SJSA1 (cell line): ENCODE measurements at places on chromosomes 12 and 14. TPM values are rescaled to one million over a fixed set of nuclear protein-coding genes. Genes with fewer than 3 reads are reported as not detected.

GRCh38 chr14:32567543-32568384 is 238.7 kb downstream of the AKAP6 start:
- DNase-seq: no peak

GRCh38 chr14:97177016-97177415 is 379.8 kb downstream of the VRK1 start:
- peak; percentile 5 for DNase-seq

The OR11G2 gene
- not detected in 2 replicates for total RNA-seq

- no peak for DNase-seq
Observed at GRCh38 chr14:100729982-100730381, 3.3 kb downstream of the DLK1 start.

DNA sequence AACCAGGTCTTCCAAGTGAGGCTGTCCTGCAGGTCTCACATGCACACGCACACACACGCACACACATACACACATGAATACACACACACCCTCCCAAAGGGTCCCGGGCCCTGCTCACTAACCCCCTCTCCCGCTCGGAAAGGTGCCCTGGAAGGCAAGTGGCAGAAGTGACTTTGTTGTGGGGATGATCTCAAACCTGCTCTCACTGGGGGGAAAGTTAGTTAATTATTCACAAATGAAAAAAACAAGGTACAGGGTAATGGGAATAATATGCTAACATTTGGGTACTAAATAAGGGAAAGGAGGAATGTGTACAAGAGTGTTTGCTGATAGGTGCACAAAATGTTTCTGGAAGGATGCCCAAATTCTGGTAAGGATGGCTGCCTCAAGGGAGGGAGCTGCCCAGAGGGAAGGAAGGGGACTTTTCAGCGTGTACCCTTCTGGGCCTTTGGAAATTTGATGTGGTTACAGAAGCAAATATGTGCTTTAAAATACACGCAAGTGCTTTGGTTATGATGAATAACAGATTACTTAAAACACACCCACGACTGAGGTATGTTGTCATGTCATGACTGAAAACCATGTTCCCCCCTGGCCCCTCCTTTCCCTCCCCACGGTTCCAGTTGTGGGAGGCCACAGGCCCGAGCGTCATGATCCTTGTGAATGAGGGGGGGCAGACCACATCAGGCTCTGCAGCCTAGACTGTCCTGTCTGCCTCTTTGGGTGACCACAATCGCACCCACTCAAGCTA is 43.3 kb upstream of the PLEKHG6 start:
- DNase-seq: no peak

The GPRC5A gene
- total RNA-seq: 1.6 and 2.8 TPM in 2 replicates

The SERPINA9 gene
- not detected in 2 replicates for total RNA-seq

GRCh38 chr14:92489394-92490238 is 24.0 kb upstream of the RIN3 start:
- no peak for DNase-seq

- DNase-seq: no peak
Observed at GRCh38 chr14:100719976-100720520, 6.6 kb upstream of the DLK1 start.

- no peak for DNase-seq
Observed at GRCh38 chr14:63874223-63874622, 21.4 kb downstream of the SYNE2 start.

- DNase-seq: no peak
Observed at GRCh38 chr12:31477687-31478086, 113.2 kb downstream of the DENND5B start.

The DNAH10 gene
- total RNA-seq: 0.19 and 1.00 TPM in 2 replicates

The FAIM2 gene
- total RNA-seq: not detected in 2 replicates

- DNase-seq: no peak
Observed at GRCh38 chr12:56398324-56398723, 35.7 kb upstream of the APOF start.

DNA sequence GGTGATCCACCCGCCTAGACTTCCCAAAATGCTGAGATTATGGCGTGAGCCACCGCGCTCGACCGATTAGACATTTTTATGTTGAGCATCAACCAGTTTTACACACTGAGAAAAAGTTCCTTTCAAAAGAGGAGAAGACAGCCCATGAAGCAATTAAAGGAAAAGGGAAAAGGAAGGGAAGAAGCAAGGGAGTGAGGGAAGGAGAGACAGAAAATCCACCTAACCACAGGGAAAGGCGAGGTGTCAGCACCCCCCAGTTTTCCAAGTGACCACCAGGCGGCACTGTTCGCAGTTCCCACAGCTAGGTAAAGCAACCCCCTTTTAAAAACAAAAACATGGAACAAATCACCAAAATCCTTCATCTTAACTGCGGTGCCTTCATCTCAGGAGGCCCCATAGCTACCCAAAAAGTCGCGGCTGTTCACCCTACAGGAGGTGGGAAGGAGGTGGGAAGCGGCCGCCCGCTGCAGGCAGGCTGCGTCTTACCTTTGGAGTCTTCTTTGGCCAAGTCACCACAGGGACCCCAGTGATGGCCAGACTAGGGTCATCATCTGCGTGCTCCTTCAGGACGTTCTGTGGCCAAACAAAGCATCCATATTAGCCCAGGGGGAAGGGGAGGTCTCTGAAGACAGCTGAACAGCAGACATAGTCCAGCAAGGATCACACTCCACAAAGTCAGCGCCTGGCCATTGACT is 86.6 kb downstream of the KDM2B start:
- peak; percentile 17 for DNase-seq

DNA sequence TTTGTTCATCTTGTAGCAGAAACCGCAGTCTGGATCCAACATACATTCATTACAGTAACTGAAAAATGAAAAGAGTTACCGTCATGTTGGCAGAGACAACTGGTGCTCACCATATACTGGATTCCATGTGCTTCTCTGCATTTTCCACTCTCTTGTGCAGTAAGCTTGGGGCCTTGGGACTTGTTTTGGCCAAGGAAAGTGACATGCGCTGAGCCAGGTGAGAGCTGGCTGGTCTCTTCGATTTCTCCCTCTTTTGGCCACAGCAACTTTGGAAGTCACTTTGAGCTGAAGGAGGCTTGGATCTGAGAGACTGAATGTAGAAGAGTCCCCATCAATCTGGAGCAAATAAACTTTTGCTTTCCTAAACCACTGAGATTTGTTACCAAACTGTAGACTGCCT is 210.6 kb upstream of the ABCD2 start:
- DNase-seq: no peak

- no peak for DNase-seq
Observed at GRCh38 chr14:53452005-53452673, 299.0 kb upstream of the DDHD1 start.

The C2CD5 gene
- total RNA-seq: 11.2 and 12.6 TPM in 2 replicates

DNA sequence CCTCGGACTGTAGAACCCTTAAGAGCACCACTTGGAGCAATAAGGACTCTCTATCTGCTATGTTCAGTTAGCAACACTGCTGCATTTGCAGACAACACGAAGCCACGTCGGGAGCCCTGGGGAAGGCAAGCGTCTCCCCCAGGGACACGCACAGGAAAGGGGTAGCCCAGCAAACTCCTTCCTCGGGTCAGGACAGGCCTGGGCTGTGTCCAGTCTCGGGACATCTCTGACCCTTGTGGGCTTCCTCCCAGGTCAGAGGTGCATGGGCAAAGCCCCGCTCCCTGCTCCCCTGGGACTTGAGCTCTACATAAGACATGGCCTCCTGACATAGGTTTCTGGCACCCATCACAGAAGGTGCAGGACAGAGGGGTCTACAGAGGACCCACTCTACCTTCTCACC is 119.5 kb downstream of the PIWIL1 start:
- no peak for DNase-seq

DNA sequence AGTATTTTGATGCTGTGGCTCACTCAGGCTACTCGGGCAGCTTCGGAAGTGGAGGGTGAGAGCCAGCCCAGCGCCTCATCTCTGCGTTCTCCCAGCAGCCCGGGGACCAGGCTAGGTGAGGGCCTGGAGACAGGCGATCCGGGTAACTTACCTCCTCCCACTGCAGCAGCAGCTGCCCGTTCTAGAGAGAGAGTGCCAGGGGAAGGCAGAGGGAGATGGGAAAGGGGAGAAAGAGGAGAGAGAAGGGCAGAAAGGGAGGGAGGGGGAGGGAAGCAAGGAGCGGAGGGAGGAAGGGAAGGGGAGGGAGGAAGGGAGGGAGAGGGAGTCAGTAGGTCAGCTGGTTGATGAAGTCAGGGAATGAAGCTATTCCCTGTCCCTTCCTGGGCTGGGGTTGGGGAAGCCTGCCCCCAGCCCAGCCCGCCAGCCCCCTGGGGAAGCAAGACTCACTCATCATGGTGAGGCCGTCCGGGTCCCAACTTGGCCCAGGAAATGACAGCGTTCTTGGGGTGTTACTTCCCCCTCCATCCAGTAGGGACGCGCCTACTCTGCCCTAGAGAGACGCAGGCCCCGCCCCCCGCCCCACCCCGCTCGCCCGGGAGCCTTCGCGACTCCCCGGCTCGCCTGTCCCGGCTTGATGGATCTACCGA is at the start of gene IFI27L2:
Gene IFI27L2 (minus strand): TSS at position 494 of the 647 bp plus-strand sequence. CDS start 40 bp downstream, at position 454.
- DNase-seq: peak; percentile 76

GRCh38 chr12:105449431-105449830 is 118.9 kb downstream of the C12orf75 start:
- DNase-seq: no peak

- no peak for DNase-seq
Observed at GRCh38 chr12:115818973-115819372, 458.5 kb downstream of the MED13L start.

GRCh38 chr14:29054119-29054518 is 287.5 kb downstream of the FOXG1 start:
- DNase-seq: no peak

DNA sequence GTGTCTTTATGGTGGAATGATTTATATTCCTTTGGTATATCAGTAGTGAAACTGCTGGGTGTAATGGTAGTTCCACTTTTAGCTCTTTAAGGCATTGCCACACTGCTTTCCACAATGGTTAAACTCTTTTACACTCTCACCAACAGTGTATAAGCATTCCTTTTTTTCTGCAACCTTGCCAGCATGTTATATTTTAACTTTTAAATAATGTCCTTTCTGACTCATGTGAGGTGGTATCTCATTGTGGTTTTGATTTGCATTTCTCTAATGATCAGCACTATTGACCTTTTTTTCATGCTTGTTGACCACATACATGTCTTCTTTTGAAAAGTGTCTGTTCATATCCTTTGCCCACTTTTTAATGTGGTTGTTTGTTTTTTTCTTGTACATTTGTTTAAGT is 142.5 kb downstream of the MSRB3 start:
- no peak for DNase-seq

The MORN3 gene
- total RNA-seq: 0.72 TPM in 1 of 2 replicates, not detected in the other

The TAS2R30 gene
- total RNA-seq: 1.6 and 1.8 TPM in 2 replicates

The FOXN4 gene
- total RNA-seq: not detected in 2 replicates

GRCh38 chr12:1994429-1995143 is 9.7 kb downstream of the DCP1B start:
- no peak for DNase-seq

The MYF5 gene
- not detected in 2 replicates for total RNA-seq

DNA sequence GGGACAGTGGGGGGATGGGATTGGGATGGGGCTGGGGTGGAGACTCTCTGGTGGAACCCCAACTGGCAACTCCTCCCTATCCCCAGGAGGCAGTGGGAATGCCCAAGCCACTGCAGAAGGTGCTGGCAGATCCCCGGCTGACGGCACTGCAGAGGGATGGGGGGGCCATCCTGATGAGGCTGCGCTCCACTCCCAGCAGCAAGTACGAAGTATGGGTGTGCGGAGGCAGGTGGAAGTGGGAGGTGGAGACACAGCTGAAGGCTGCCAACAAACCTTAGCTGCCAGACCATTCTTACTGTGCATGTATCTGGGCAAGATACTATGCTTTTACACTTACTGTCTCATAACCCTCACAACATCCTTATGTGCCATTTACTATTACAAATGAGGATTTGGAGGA is 8.2 kb downstream of the ARHGEF40 start:
- DNase-seq: no peak

GRCh38 chr14:47427629-47428028 is 247.8 kb downstream of the MDGA2 start:
- no peak for DNase-seq

The PRKAB1 gene
- 9.3 and 11.7 TPM in 2 replicates for total RNA-seq

The TAS2R7 gene
- total RNA-seq: not detected in 2 replicates
